ENCODE measurements at places on chromosomes 16 and 17. TPM values are rescaled to one million over a fixed set of nuclear protein-coding genes. Genes with fewer than 3 reads are reported as not detected.

- H3K4me3 ChIP-seq: no peak overlapping the region
- no peak for DNase-seq
- H3K36me3 ChIP-seq: no peaks in the 10 kb centered on the region
- no peak overlapping the region for H3K27ac ChIP-seq
These were observed 61.8 kb downstream of the EMP2 start for GRCh38 chr16:10518479-10519041.

- no peaks in the 10 kb centered on the region for H3K36me3 ChIP-seq
- H3K27ac ChIP-seq: no peak overlapping the region
- peaks cover 33% of the 10 kb centered on the region for H3K4me1 ChIP-seq
These were observed 118.9 kb upstream of the CHMP6 start for GRCh38 chr17:80872501-80873306.

GRCh38 chr17:39200070-39200879, at the start of gene RPL19:
Gene RPL19 (plus strand): TSS chr17:39200283. CDS start chr17:39200345, 62 bp downstream.
- peak within 1 kb of the TSS; percentile 96 for H3K4me3 ChIP-seq
- H3K27ac ChIP-seq: peak within 1 kb of the TSS; percentile 89
- peaks cover 4% of the 10 kb centered on the region for H3K36me3 ChIP-seq
- peak; percentile 95 for DNase-seq
- no peaks in the 10 kb centered on the region for H3K27me3 ChIP-seq

- no peaks in the 10 kb centered on the region for H3K4me1 ChIP-seq
- H3K27me3 ChIP-seq: no peaks in the 10 kb centered on the region
- no peak overlapping the region for H3K27ac ChIP-seq
- no peak for DNase-seq
These were observed 80.7 kb downstream of the HS3ST3B1 start for GRCh38 chr17:14381606-14382005.

DNA sequence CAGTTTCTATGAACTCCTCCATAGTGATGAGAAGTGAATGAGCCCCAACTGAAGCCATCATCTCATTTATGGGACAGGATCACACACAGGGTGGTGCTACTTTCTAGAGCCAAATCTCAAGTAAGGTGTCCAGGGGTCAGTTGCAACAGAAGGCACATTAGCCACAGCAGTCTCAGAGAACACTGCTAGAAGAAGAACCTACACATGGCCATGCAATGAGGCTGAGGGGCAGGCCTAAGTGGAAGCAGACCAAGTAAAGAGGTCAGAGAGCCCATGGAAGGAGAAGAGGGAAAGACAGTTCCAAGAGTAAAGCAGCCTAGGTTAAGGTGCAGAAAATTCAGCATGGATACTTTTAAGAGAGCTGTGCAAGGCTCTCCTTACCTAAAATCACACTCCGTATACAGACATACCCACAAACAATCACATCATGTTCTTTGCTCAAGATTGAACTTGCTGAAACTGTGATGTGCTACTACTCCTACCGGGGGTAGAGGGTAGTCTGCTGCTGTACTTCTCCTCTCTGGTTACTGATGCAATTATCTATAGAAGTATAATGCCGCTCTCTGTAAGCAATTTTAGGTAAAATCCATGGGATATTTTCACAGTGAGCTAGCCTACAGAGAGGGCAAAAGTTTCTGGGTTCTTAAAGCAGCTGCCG, 1.7 kb downstream of the ABCA8 start:
- H3K27me3 ChIP-seq: no peaks in the 10 kb centered on the region
- H3K27ac ChIP-seq: no peak overlapping the region
- no peaks in the 10 kb centered on the region for H3K36me3 ChIP-seq

GRCh38 chr17:50899005-50899460, 32.9 kb upstream of the TOB1 start:
- no peaks in the 10 kb centered on the region for H3K36me3 ChIP-seq
- no peak overlapping the region for H3K4me3 ChIP-seq
- H3K27me3 ChIP-seq: no peaks in the 10 kb centered on the region
- peaks cover 5% of the 10 kb centered on the region for H3K4me1 ChIP-seq

DNA sequence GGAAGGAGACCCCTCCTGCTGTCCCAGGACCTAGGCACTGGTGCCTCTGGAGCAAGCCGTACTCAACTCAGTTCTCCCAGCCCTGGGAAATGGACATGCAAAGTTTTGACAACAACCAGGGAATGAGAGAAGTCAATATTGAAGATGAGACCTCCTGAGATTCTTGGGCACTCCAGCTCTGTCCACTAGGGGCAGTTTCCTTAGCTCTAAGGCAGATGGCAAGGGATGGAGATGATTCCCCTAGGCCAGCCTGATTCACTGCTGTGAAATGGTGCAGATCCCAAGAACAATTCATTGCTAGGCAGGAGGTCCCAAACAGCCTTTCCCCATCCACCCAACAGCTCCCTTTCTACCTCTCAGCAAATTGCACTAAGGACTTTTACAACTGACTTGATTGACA, 20.5 kb upstream of the SDR42E2 start:
- no peak overlapping the region for H3K27ac ChIP-seq
- no peak for DNase-seq
- no peaks in the 10 kb centered on the region for H3K4me1 ChIP-seq
- H3K4me3 ChIP-seq: no peak overlapping the region
- no peaks in the 10 kb centered on the region for H3K36me3 ChIP-seq
- H3K27me3 ChIP-seq: no peaks in the 10 kb centered on the region

- H3K27me3 ChIP-seq: no peaks in the 10 kb centered on the region
- no peak for DNase-seq
- no peak overlapping the region for H3K27ac ChIP-seq
- no peak overlapping the region for H3K4me3 ChIP-seq
These were observed 65.2 kb downstream of the ABCC1 start for GRCh38 chr16:16014329-16015224.

DNA sequence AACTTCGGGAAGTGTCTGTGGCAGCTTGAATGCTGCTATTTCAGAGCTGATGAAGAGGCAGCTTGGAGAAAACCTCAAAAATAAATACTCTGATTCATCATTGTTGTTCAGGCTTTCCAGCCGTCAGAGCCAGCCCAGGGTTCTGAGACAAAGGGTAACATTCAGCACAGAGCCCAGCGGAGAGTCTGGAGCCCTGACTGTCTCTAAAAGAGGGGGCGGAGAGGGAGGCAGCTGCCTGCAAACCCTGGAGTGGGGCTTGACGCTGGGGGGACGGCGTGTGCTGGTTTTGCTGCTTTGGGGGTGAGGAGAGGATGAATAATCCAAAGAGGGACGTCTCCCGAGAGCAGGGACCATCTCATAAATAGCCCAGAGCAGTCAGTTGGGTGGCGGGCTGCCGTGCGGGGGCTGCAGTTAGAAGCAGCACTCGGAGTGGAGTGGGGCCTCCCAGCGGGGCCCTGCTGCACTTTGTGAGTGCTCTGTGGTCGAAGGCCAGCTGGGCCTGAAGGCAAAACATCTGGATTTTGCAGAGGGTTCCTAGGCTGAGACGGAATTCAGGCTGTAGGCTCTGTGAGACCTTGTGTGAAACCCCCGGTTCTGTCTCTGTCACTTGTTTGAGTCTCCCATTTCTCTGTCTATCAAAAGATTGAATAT, 237.8 kb downstream of the PRKCA start:
- no peaks in the 10 kb centered on the region for H3K27me3 ChIP-seq
- H3K27ac ChIP-seq: no peak overlapping the region
- DNase-seq: no peak
- H3K4me1 ChIP-seq: no peaks in the 10 kb centered on the region
- H3K4me3 ChIP-seq: no peak overlapping the region
- H3K36me3 ChIP-seq: no peaks in the 10 kb centered on the region

DNA sequence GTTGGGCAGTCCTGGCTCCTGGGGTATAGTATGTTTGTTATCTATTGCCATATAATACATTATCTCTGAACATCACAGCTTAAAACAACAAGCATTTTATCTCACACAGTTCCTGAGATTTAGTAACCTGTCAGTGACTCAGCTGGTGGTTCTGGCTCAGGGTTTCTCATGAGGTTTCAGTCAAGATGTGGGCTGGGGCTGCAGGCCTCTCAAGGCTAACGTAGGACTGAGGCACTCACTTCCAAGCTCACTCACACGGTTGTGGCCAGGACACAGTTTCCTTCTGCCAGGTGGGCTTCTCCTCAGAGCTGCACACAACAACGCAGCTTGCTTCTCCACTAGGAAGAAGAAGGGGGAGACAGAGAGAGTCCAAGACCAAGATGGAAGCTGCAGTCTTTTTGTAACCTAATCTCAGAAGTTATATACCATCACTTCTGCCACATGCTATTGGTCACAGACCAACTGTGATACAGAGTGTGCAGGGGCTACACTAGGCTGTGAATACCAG, 10.3 kb upstream of the MED13 start:
- no peaks in the 10 kb centered on the region for H3K36me3 ChIP-seq
- no peaks in the 10 kb centered on the region for H3K4me1 ChIP-seq
- no peak for DNase-seq
- no peak overlapping the region for H3K4me3 ChIP-seq

GRCh38 chr17:66466106-66466820, 163.8 kb downstream of the PRKCA start:
- no peaks in the 10 kb centered on the region for H3K36me3 ChIP-seq
- no peaks in the 10 kb centered on the region for H3K27me3 ChIP-seq
- no peak overlapping the region for H3K4me3 ChIP-seq
- no peak for DNase-seq

- H3K27ac ChIP-seq: no peak overlapping the region
- H3K36me3 ChIP-seq: no peaks in the 10 kb centered on the region
- no peaks in the 10 kb centered on the region for H3K4me1 ChIP-seq
- no peaks in the 10 kb centered on the region for H3K27me3 ChIP-seq
- no peak for DNase-seq
- H3K4me3 ChIP-seq: no peak overlapping the region
These were observed 109.0 kb upstream of the DHX40 start for GRCh38 chr17:59456428-59456827.

DNA sequence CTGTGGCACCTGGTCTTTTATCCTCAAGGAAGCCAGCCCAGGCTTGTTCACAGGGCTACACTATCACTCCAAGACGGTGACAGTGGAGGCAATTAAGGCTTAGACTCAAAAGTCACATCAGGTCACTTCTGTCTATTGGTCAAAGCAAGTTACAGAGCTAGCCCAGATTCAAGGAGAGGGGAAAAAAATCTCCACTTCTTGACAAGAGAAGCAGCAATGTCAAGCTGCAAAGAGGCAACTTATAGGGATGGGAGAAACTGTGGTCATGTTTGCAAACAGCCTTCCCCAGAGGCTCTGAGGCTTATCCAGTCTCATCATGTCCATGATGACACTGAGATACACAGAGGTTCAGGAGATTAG, 31.6 kb downstream of the SERPINF1 start:
- H3K4me3 ChIP-seq: no peak overlapping the region
- no peak overlapping the region for H3K27ac ChIP-seq
- no peak for DNase-seq
- H3K36me3 ChIP-seq: no peaks in the 10 kb centered on the region

GRCh38 chr17:4560837-4561256, 470 bp upstream of the GGT6 start:
- H3K36me3 ChIP-seq: no peaks in the 10 kb centered on the region
- H3K27ac ChIP-seq: no peak overlapping the region
- H3K4me1 ChIP-seq: peaks cover 18% of the 10 kb centered on the region

DNA sequence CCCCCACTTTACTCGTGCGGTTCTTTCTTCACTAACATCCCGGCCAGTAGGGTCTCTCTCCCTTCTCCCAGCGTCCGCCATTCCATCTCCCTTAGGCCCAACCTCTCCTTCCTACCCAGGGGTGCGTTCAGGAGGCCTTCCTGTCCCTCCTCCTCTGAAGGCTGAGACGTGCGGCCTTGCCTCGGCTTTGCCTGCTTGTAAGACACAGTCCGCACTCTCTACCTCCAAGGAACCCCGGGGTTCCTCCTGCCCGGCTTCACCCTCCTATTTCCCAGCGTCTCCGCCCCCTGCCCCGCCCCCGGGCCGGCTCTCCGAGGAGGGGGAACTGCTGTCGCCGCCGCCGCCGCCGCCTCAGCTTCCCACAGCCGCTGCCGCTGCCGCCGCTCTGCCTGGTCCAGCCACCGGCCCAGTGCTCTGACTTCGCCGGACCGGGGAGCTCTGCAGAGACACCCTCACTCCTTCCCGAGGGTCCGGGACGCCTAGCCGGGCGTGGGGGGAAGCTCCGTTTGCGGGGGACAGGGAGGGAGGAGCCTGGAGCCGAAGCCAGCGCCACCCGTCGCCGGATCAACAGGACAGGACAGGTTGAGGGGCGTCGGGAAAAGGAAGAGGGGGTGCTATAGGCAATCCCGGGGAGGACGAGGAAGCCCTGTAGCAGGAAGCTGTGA, 1.2 kb upstream of the FGF11 start:
- no peaks in the 10 kb centered on the region for H3K27me3 ChIP-seq
- no peak overlapping the region for H3K4me3 ChIP-seq
- no peaks in the 10 kb centered on the region for H3K36me3 ChIP-seq
- no peak overlapping the region for H3K27ac ChIP-seq

- no peaks in the 10 kb centered on the region for H3K4me1 ChIP-seq
- no peaks in the 10 kb centered on the region for H3K27me3 ChIP-seq
- no peak for DNase-seq
- no peak overlapping the region for H3K4me3 ChIP-seq
- H3K36me3 ChIP-seq: no peaks in the 10 kb centered on the region
These were observed 39.4 kb downstream of the WSCD1 start for GRCh38 chr17:6109536-6109935.

Gene PLXDC1
- total RNA-seq: not detected

Gene HOXB2
- 8.1 TPM for total RNA-seq

Gene TMC7
- total RNA-seq: not detected

Gene PIK3R6
- 2.8 TPM for total RNA-seq

Gene OTOA
- total RNA-seq: 0.07 TPM

Gene NPW
- 0.70 TPM for total RNA-seq

Gene GGT6
- total RNA-seq: not detected

Gene SULT1A2
- total RNA-seq: 0.36 TPM

Gene NLRP1
- 141 TPM for total RNA-seq

Gene PRR29
- total RNA-seq: not detected

Gene PRAC2
- not detected for total RNA-seq
